ENCODE measurements at places on chromosomes 2 and 18.

DNA sequence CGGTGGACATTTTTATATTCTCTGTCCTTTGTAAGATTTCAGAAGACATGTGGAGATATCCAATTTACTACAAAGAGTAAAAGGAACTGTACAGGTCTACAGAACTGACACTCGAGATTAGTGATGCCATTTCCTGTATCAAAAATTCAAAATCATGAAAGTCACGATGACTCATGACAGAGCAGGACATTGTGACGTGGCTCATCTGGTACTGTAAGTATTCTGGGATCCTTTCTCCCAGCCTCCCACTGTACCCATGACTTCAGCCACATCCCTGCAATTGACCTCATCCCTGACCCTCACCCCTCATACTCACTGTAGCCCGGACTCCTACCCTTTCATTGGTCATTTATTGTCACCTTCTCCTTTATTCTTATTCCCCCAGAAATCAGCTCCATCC, 736.5 kb downstream of the EPHA4 start:
- DNase-seq = no peak

DNA sequence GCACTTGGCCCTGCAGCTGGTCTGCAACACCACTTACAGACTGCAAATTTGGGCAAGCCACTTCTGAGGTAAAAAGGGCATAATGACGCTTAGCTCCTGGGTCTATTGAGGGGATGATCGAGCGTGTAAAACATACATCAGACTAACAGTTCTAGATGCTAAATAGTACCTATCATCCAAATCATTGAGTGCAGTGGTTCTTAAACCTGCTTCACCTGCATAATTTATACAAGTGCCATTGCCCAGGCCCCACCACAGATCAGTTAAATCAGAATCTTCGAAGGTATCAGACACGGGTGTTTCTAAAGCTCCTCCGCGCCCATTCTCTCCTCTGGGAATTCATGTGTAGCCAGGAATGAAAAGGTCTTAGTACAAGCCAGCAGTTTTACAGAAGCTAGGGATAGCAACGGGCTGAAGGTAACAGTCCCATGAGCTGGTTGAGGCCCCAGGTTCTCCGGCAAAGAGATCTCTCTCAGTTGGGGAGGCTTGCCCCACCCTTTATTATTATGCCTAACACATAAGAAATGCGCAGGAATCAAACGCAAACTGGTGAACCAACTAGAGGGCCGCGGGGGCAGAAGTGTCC, 737 bp upstream of the RNF181 start:
- no peak for DNase-seq

GRCh38 chr2:124333784-124334183, 308.7 kb downstream of the CNTNAP5 start:
- DNase-seq = no peak

- no peak for DNase-seq
These were observed 172.6 kb downstream of the HAUS1 start for GRCh38 chr18:46276748-46277147.

DNA sequence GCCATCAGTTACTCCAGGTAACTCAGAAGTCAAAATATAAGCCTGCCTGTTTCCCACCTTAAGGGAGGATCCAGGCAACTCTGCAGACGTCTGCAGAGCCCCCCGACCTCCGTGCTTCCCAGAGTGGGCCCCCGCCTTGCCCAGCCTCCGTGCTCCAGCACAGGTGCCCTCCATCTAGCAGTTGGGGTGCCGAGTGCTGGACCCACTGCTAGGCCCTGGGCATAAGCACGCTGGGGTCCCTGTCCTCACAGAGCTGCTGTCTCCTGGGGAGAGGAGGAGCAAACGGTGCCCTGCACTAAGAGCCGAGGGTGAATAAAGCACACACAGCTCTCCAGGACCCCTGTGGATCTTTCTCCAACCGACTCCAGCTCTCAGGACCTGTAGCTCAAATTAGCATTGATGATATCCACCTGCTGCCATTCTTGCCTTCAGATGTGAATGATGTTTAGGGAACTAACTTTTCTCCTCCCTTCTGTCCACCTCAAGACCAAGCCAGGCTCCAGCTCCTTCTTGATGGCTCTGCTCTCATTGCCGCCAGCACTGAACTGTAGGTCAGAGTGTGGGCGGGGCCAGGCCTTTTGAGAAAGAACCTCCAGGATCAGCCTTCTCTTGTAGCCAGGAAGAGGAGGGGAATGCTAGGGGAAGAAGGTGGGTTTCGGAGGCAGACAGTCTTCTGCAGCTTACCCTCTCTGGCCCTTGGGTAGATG, 121.2 kb downstream of the SMAD7 start:
- no peak for DNase-seq
